ENCODE measurements at places on chromosomes 11 and 22.

- no peak for DNase-seq
These were observed 66.2 kb downstream of the MPPED1 start for GRCh38 chr22:43477966-43478365.

GRCh38 chr11:63683133-63683991 lies 2.1 kb downstream of the RTN3 start:
- DNase-seq: peak; percentile 29

DNA sequence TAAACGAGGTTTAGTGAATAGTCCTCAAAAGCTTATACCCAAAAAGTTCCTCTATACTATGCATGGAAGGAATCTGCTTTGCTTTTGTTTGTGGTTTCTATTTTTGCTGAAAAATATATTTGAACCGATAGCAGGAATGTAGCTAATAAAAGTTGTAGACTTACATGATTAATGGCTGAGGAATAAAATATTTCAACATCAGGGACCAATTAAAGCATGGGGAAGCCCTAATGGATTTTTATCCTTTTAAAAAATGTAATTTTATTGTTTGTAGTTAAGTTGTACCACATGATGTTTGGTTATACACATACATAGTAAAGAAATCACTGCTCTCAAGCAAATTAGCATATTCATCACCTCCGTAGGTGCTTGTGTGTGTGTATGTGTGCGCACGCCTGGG lies 295.3 kb upstream of the CNTN5 start:
- DNase-seq: no peak

DNA sequence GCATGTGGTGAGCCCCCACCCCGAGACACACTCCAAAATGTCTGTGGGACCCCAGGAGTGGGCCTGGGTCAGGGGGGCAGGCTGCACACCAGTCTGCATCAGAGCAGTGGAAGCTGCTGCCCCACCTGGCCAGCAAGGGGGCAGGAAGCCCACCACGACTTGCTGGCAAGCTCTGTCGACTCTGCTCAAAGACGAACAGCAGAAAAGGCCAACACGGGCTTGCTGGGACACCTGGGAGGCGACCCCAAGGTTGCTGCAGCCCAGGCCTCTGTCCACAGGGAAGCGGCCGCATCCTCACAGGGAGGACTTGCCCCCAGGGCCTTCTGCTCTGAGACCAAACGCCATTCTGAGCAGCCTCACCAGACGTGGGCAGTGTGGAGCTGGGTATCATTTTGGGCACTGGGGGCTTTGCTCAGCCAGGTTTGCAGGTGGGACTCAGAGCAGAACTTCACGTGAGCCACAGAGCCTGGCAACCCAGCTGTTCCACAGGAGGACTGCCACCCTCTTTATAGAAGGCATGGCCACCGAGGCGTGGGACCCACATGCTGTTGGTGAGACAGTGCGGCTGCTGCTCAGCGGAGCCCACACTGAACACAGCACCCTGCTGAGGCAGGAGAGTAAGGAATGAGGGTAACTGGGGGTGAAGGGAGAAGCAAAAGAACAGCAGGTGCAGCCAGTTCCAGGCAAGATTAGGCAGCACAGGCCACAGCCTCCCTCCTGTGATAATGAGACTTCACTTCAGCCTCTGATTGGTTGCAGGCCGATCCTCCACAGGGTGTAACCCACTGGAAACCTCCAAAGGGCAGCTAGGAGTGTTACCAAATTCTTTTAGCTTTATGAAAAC lies 11.0 kb downstream of the IL17REL start:
- no peak for DNase-seq

DNA sequence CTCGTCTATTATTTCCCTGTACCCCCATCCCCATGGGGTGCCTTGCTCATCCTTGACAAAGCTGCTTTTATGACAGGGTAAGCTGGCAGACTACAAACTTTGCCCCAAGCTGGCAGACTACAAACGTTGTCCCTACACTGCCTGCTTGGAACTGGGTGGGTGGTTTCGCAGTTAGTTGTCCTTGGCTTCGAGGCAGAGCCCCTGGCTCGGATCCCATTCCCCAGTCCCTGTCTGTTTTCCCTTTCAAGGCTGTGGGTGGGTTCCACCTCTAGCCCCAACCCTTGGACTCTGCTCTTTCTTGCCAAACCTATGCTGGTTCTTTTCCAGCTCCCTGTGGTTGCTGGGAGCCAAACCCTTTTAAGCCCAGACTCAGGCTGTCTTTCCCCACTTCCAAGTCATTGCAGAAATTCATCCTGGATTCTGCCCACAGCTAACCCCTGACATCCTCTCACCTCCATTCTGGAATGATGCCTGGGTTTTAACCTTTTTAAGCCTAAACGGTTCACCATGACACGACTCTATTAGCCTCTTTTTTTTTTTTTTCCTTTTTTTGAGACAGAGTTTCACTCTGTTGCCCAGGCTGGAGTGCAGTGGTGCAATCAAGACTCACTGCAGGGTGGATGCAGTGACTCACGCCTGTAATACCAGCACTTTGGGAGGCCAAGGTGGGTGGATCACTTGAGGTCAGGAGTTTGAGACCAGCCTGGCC lies 9.2 kb upstream of the RBM14 start:
- DNase-seq: peak; percentile 37

DNA sequence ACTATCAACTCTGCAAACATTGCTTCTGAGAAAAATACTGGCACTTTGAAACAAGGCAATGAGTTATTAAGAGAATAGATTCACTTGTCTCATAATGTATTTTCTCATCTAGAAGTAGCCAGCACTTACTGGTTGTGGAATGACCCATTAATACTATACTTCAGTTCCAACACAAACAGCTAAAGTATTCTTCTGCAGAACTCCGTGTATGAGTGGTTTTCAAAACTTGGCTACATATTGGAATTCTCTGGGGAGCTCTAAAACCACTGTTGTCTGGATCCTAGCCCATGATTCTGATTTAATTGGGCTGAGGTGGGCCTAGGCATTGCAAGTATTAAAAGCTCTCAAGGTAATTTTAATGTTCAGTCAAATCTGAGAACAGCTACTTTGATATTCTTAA lies 1416.4 kb upstream of the RAG2 start:
- peak; percentile 87 for DNase-seq

- peak; percentile 48 for DNase-seq
These were observed 17.2 kb downstream of the CLDN25 start for GRCh38 chr11:113796663-113797259.

DNA sequence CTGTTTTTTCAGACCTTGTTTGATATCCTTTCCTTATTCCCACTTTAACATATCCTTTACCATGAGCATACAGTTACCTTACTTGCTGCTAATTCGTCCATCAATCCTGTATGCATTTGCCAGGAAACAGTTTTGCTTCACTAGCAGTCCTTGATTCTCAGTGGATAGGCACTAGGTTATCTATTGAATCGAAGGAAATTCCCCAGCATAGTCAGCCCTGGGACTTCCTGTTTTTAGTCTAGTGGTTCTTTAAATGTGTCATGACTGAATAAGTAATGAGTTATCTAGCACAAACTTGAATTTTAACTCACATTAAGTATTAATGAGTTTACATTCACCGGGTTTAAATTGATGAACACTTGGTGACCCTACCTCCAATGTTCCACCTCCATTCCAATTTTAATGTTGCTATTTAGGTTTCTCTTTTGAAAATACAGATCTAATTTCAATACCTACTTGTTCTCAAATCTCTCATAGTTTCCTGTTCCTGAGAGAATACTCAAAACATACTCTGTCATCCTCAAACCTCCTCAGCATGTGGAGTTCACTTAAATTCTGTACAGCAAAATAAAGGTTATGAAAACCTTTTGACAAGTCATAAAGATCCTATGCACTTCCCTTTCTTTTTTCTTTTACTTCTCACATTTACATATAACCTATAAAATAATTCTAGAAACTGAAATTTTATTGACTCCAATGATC lies 1375.1 kb upstream of the TENM4 start:
- DNase-seq: no peak

DNA sequence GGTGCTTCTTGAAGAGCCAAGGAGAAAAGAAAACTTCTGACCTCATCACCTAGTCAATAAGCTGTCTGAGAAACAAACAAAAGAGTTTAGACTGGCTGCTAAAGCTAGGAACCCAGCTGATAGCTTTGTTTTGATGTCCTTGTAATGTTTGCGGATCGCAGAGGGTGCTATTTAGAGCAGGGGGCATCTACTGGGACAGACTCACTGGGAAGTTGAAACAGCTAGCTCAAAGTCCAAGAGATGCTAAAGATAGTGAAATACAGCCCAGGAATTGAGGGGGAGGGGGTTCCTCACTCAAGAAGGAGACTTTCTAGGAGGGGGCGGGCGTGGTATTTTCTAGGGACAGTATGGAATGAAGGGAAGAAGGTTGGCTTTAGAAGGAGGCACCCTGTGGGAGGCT lies 18.9 kb downstream of the ZBTB16 start:
- DNase-seq: no peak

DNA sequence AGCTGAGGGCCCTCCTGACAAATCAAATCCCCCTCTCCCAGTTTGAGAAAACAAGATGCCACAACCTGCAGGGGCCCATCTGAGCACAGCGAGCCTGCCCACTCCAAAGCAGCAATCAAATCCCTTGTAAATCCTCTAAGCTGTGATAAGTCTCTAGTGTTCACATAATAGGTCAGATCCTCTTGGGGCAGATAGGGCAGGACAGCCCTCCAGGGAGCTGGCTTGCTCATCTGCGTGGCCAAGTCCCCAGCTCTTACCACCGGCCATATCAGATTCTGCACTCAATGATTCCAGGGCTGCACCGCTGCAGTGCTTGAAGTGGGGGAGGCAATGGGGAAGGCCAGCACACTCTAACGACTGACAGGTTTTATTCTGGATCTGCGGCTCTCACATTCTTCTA lies 29.6 kb upstream of the FLI1 start:
- no peak for DNase-seq

- DNase-seq: no peak
These were observed 25.4 kb downstream of the LRRC55 start for GRCh38 chr11:57207168-57207567.

DNA sequence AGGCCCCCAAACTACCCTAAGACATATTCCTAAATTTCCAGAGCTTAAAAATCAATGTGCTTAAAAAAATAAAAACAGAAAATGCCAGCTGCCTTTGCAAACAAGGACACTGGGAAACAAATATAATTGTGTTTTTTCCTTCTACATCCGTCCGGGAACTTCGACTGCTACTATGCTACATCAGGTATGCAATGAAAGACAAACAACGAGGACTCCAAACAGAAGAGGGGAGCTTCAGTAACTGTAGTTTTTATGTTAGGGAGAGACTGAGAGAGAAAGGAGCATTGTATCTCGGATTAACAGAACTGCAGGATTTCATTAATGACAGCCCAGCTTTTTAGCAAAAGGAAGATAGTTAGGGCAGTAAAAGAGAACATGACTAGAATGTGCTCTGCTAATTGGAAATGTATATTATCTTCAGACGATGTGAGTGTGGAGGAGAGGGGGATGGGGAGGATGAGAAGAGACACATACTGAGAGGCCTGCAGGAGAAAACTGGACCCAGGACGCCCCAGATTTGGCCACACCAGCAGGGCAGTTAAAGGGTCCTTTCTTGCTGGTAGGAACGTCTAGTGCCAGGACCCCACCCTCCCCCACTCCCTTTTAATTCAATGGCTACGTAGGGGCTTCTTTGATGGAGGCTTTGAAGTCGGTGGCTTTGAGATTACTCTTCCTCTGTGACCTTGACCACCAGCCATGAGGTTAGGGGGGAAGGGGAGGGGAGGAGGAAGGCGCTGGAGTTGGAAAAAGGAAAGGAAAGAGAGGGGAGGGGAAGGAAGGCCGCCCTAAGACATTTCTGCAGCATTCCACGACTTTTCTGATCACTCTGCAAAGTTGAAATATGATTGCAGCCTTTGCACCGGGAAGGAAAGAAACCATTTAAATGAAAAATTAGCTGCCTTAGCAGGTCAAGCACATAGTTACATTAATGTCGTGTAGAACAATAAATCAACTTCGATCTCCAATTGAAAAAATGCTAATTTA lies 187.1 kb downstream of the BLID start:
- no peak for DNase-seq

- DNase-seq: peak; percentile 23
These were observed 862 bp upstream of the PDXP start for GRCh38 chr22:37657590-37658132.

GRCh38 chr11:56783448-56784041 lies 35.0 kb upstream of the OR9G4 start:
- DNase-seq: peak; percentile 52

DNA sequence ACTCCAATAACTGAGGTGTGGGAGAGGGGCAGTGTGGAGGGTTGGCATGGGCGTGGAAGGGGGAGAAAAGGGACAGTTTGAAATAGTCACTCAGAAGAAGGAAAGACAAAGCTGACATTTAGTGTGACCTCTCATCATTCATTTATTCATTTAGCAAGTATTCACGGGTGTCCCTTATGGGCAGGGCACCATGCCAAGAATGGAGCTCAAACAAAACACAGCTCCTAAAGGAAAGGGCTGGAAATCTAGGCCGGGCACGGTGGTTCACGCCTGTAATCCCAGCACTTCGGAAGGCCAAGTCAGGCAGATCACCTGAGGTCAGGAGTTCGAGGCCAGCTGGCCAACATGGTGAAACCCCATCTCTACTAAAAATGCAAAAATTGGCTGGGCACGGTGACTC lies 19.4 kb upstream of the DGKZ start:
- DNase-seq: peak; percentile 38

GRCh38 chr11:116618461-116618860 lies 154.3 kb downstream of the BUD13 start:
- DNase-seq: no peak

DNA sequence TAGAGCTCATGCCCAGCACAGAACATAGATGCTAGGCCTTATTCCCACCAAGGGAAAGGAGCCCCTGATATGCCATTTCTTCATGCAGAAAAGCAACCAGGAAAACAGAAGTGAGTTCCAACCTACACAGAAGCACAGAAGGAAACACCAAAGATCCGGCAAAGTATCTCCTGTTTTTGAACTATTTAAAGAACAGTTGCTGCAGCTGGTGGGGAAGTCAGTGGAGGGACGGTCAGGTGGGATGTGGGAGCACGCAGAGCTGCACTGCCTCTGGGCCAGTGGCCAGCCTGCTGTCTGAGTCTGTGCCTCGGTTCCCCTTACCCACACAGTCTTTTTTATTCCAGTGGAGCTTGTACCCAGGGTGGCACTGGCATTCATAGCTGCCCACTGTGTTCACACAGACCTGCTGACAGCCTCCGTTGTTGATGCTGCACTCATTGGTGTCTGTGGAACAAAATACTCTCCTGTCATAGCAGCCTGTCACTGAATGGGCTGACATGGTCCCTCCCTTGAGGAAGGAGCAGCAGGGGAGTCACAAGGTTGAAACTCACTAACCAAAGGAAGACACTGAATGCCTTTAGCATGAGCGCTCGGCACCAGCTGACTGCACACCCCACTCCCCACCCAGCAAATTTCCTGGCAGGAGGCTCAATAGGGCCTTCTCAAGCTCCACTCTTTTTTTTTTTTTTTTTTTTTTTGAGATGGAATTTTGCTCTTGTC lies 37.9 kb downstream of the SCUBE2 start:
- peak; percentile 86 for DNase-seq
